ENCODE measurements at places on chromosomes 1 and 21.

- H3K36me3 ChIP-seq = no peaks in the 10 kb centered on the region
- no peaks in the 10 kb centered on the region for H3K4me1 ChIP-seq
- peaks cover 93% of the 10 kb centered on the region for H3K27me3 ChIP-seq
- H3K4me3 ChIP-seq = no peak overlapping the region
- H3K27ac ChIP-seq = no peak overlapping the region
Observed at GRCh38 chr21:42414928-42415769, 11.4 kb downstream of the UBASH3A start.

- H3K4me1 ChIP-seq = peaks cover 11% of the 10 kb centered on the region
- DNase-seq = no peak
- H3K27ac ChIP-seq = peak overlapping the region; percentile 39
- no peaks in the 10 kb centered on the region for H3K36me3 ChIP-seq
- H3K27me3 ChIP-seq = no peaks in the 10 kb centered on the region
Observed at GRCh38 chr1:232992227-232992626, 41.8 kb downstream of the NTPCR start.

- no peaks in the 10 kb centered on the region for H3K36me3 ChIP-seq
- DNase-seq = no peak
- no peaks in the 10 kb centered on the region for H3K27me3 ChIP-seq
- peaks cover 6% of the 10 kb centered on the region for H3K4me1 ChIP-seq
- H3K27ac ChIP-seq = no peak overlapping the region
Observed at GRCh38 chr1:59162665-59163064, 134.2 kb upstream of the FGGY start.

GRCh38 chr1:9128520-9129265 lies at the start of gene GPR157:
TSS of gene GPR157 (minus strand) at chr1:9129102. CDS start at chr1:9129027, 75 bp downstream.
- DNase-seq = peak; percentile 92
- H3K27ac ChIP-seq = peak within 1 kb of the TSS; percentile 94
- no peaks in the 10 kb centered on the region for H3K27me3 ChIP-seq
- no peaks in the 10 kb centered on the region for H3K36me3 ChIP-seq
- peaks cover 51% of the 10 kb centered on the region for H3K4me1 ChIP-seq
- peak within 1 kb of the TSS; percentile 86 for H3K4me3 ChIP-seq

GRCh38 chr21:41777951-41778815 lies 11.3 kb upstream of the RIPK4 start:
- H3K4me3 ChIP-seq = no peak overlapping the region
- no peak overlapping the region for H3K27ac ChIP-seq
- peak; percentile 85 for DNase-seq
- H3K4me1 ChIP-seq = peaks cover 10% of the 10 kb centered on the region
- H3K27me3 ChIP-seq = peaks cover 96% of the 10 kb centered on the region

- H3K4me1 ChIP-seq = peaks cover 10% of the 10 kb centered on the region
- H3K4me3 ChIP-seq = no peak overlapping the region
- H3K27me3 ChIP-seq = peaks cover 59% of the 10 kb centered on the region
- DNase-seq = no peak
- no peaks in the 10 kb centered on the region for H3K36me3 ChIP-seq
Observed at GRCh38 chr1:20165522-20165951, 20.4 kb upstream of the UBXN10 start.

DNA sequence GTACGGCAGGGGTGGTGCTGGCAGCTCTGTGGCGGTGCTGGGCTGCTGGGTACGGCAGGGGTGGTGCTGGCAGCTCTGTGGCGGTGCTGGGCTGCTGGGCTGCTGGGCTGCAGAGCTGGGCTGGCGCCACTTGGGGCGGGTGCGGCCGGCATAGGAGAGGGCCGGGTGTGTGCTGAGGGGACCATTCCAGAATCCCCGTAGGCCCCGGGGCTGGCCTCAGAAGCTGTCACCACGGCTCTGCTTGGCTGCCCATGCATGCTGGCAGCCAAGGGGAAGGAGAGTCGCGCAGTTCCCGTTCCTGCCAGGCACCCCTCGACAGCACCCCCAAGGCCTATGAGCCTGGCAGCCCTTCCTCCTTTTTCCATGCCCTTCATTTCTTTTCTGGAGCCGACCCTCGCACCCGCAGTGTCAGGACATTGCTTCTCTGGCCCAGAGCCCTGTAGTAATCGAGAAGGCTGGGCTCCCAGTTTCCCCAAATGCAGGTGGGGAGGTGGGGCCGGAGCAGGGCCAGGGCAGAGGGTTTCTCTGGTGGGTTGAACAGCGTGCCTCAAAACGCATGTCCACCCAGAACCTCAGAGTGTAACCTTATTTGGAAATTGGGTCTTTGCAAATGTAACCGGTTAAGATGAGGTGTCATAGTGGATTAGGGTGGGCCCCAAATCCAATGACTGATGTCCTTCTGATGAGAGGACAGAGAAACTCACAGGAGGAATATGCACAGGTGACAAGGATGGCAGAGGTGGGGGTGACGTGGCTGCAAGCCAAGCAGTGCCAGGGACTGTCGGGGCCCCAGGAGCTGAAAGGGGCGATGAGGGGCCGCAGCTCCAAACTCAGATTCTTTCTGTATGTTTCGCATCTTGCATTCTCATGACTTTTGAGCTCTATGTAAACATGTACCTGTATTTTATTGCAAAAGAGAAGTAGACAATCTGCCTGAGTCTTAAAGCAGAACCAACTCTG lies 71.0 kb upstream of the ACTRT2 start:
- H3K27ac ChIP-seq = no peak overlapping the region
- H3K27me3 ChIP-seq = peaks cover 36% of the 10 kb centered on the region
- H3K4me3 ChIP-seq = no peak overlapping the region

DNA sequence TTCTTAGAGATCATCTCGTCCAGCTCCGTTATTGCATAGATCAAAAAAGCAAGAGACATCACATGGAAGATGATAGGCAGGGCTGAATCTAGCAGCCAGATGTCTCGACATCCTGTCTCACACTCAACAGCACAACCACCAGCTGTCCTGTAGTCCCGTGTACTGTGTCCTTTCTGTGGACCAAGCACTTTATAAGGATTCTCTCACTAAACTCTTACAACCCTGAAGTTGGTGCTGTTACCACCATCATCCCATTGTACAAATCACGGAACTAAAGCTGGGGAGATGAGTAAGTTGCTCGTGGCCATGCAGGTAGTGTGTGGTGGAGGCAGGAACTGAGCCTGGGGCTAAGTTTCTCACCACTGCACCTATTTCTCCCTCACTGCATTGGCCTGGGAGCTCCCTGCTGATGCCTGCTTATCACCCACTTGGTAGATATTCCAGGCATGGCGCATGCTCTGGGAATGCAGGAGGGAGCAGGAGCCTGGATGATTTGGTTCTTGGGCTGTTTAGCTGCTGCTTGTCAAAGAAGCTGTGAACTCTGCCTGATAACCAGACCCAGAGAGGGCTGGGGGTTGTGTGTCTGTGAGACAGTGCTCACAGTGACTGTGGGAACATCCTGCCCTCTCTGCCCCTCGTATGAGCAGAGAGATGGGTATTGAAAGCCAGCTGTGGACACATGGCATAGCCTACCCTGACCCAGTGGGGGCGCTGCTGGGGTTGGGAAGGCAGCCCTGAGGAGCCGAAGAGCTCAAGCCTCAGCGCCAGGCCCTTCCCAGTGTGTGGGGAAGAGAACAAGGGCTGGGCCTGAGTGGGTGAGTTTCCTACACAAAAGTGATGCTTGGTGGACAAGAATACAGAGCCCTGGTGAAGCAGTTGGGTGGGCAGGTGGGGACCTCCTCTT lies 13.6 kb downstream of the PPFIA4 start:
- H3K4me3 ChIP-seq = no peak overlapping the region
- H3K27me3 ChIP-seq = no peaks in the 10 kb centered on the region
- H3K4me1 ChIP-seq = peaks cover 70% of the 10 kb centered on the region
- peaks cover 8% of the 10 kb centered on the region for H3K36me3 ChIP-seq

DNA sequence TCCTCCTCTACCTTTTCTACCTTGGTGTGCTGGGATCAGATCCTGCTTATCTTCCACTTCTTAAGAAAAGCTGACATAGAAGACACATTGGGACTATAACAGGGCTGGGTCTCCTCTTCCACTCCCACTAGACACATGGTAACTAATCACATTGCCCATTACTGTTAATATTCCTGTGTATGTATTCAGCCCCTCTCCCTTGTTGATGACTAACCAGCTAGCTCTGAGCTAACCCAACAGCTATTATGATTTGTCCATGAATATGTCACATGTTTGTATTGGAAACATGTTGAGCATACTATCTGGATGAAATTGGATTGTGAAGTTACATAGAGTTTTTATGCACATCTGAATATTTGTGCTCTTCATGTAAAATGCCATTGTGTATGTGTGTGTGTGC lies 52.9 kb downstream of the MPZL1 start:
- H3K27ac ChIP-seq = no peak overlapping the region
- H3K27me3 ChIP-seq = no peaks in the 10 kb centered on the region
- H3K4me3 ChIP-seq = no peak overlapping the region
- peaks cover 57% of the 10 kb centered on the region for H3K36me3 ChIP-seq
- H3K4me1 ChIP-seq = peaks cover 2% of the 10 kb centered on the region
- no peak for DNase-seq

DNA sequence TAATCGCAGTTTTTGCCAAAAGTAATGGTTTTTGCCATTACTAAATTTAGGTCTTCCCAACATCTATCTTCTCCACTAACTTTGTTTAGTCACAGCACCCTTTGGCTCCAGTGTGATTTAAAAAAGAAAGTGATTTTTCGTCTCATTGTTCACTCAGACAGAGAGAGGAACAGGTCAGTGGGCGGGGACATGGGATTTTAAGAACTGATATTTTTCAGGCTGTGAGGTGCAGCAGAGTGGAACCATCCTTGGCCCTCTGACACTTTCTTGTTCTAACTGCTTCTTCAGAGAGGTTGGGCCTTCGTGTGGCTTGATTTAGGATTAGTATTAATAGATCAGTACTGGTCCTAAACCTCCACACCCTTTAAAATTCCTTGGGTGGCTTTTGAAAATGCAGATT lies 38.8 kb downstream of the CASQ2 start:
- H3K36me3 ChIP-seq = peaks cover 50% of the 10 kb centered on the region
- H3K4me1 ChIP-seq = peaks cover 59% of the 10 kb centered on the region
- no peak for DNase-seq
- no peak overlapping the region for H3K27ac ChIP-seq
- H3K4me3 ChIP-seq = no peak overlapping the region

GRCh38 chr1:37850352-37850955 lies 8.9 kb downstream of the MTF1 start:
- H3K36me3 ChIP-seq = peaks cover 12% of the 10 kb centered on the region
- H3K27ac ChIP-seq = no peak overlapping the region
- DNase-seq = no peak
- H3K27me3 ChIP-seq = no peaks in the 10 kb centered on the region
- H3K4me1 ChIP-seq = peaks cover 63% of the 10 kb centered on the region
- no peak overlapping the region for H3K4me3 ChIP-seq

DNA sequence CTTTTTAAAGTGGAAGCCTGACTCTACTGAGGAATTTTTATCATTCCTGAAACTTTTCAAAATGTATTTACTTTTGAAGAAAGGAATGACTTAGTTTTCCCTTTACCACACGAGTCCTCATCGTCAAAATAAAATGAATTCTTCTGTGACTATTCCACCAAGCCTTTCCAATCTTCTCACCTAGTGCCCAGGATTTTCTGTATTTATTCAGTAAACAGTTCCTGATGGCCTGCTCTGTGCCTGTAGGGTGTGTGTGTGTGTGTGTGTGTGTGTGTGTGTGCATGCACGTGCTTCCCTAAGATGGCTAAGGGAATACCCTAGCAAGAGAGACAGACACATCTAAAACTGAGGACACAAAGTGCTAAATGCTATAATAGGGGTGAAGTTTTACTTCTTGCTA lies 395.0 kb upstream of the USP24 start:
- H3K4me1 ChIP-seq = no peaks in the 10 kb centered on the region
- H3K27ac ChIP-seq = no peak overlapping the region
- no peak overlapping the region for H3K4me3 ChIP-seq
- no peaks in the 10 kb centered on the region for H3K27me3 ChIP-seq
- H3K36me3 ChIP-seq = no peaks in the 10 kb centered on the region

DNA sequence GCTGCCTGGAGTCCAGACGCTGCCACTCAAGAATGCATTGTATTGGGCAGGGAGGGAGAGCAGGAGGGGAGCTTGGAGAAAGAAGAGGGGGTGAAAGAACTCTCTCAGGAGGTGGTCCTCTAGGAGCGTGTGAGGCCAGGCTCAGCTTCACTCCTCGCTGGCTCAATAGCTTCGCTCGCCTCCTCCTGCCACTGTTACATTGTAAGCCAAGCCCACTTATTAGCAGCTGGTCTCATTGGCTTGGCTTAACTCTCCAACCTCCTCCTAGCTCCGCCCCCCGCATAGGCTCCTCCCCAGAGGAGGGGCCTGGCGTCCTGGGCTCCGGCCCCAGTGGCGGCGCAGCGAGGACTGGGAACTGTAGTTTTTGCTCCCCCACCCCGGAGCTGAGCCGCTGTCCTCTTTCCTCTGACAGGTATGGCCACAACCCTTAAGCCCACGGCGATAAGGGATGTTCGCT lies at the start of gene KCNN3:
Gene KCNN3 (minus strand): TSS at position 167 of the 457 bp plus-strand sequence. CDS start 317 bp downstream, outside the sequence.
- peak within 1 kb of the TSS; percentile 71 for H3K4me3 ChIP-seq
- H3K4me1 ChIP-seq = peaks cover 50% of the 10 kb centered on the region
- peak; percentile 94 for DNase-seq
- peak within 1 kb of the TSS; percentile 59 for H3K27ac ChIP-seq
